ENCODE measurements at places on chromosomes 5 and 9.

DNA sequence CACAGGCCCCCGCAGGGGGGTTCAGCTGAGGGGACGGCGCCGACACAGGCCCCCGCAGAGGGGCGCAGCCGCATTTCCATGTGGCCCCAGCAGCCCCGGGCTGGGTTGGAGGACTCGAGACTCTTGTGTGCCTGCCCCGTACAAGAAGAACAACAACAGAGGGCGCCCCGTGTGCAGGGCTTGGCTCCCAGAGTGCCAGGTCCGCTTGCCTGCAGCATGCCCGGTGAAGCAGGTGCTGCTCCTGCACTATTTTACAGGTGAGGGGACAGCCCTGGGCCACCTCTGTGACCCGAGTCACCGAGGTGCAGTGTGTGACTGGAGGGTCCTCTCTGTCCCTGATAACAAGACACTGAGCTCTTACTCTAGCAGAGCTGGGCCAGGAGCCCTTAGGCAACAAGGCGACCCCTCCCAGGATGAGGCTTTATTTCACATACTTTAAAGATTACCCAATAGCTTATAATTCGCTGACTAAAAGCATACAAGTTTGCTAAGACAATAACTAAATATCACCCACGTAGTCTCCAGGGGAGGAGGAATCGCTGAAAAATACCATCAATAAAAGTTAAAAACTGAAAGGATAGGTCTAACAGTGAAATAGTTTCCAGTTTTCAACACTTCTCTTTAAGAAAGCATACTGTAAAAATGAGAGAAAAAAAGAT, 41.7 kb upstream of the SLC9A3 start:
- no peak for DNase-seq

DNA sequence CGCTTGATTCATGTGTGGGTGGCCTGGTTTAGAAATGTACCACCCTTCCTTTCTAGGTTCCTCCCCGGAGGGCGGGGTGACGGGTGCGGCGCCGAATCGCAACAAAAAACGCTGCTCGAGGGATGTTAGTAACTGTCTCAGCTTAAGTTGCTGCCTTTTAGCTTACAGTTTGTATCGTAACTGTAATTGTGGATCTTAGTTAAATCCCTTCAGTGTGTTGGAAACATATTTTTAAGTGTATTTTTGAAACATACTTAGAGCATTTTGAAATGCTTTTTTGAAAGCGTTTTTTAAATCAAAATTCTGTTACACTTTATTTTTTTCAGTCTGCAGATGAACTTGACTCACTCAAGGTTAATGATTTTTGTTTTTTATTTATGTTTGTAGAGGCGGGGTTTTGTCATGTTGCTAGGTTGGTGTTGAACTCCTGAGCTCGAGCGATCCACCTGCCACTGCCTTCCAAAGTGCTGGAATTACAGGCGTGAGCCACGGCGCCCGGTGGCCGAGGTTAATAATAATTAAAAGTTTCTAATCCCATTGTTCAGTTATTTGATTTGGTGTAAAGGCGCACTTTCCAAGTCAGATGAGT, 997 bp upstream of the CHD1 start:
- no peak for DNase-seq

DNA sequence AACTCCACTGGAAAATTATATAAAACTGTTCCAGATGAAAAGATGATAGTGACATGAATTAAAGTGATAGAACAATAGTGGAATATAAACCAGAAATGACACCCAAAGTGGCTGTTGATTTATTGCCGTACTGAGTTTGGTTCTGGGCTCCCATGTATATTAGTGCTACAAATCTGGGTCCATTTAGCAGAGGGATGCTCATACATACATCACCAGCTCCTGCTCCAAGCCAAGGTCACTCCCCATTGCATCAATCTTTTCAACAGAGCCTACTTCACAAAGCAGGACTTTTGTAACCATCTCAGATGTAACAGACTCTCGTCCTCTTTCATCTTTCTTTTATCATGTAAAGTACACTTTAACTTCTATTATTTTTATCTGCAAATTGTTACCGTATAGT, 208.6 kb downstream of the GAPVD1 start:
- DNase-seq: no peak

GRCh38 chr9:16410601-16411280, 459.7 kb downstream of the BNC2 start:
- DNase-seq: peak; percentile 24

GRCh38 chr5:139919308-139919707, 123.7 kb downstream of the PSD2 start:
- DNase-seq: no peak

GRCh38 chr5:35665096-35665495, 47.4 kb downstream of the SPEF2 start:
- DNase-seq: no peak

DNA sequence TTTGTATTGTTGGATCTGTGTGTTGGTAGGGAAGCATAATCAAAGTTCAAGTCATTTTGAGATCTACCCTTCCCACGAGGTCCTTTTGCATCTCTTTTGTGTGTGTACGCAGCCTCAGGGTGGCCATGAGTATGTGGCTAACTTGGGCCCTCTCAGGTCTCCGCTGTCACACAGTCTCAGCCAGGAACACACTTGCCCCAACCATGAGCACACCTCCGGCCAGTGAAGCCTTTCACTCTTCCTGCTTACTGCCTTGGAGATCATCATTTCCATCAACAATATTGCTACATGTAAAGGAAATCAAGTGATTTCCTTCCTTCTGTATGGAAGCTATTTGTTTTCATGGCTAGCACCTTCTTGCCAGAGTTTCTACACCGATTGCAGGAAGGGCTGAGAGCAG, 13.9 kb downstream of the ZNF346 start:
- no peak for DNase-seq

- DNase-seq: no peak
These were observed 64.6 kb downstream of the ABLIM3 start for GRCh38 chr5:149205625-149206523.

GRCh38 chr9:68949271-68950000, 64.5 kb downstream of the PRKACG start:
- no peak for DNase-seq

- no peak for DNase-seq
These were observed 252.6 kb downstream of the MED10 start for GRCh38 chr5:6125781-6126180.

- no peak for DNase-seq
These were observed 8.2 kb upstream of the FABP6 start for GRCh38 chr5:160221082-160221481.

DNA sequence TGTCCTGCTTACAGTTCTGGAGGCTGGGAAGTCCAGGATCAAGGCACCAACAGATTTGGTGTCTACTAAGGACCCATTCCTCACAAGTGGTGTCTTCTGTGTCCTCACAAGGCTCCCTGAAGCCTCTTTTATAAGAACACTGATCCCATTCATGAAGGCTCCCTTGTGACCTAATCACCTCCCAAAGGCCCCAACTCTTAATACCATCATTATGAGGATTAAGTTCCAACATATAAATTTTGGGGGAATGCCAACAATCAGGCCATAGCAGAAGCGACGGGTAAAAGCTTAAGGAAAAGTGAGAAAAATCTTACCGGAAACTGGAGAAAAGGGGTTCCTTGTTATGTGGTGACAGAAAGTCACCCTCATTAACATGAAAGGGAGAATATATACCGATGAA, 11.2 kb downstream of the CTNNAL1 start:
- DNase-seq: no peak

- peak; percentile 74 for DNase-seq
These were observed 1.1 kb upstream of the NTRK2 start for GRCh38 chr9:84668196-84669012.

DNA sequence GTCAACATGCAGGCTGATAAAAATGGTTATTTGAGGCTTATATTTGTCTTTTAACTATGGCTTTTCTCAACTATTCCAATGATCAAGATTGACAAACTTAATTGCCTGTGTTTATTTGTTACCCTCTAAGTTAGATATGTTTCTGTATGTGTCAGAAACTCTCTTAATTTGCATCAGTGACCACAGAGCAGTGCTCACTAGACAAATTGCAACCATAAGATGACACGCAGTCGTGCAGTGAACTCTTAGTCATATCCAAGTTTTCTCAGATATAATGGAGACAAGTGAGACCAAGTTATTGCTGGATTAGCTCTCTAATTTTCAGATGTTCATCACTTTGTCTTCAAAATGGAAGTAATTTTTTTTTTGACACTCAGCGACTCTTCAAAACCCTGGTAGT, 342.2 kb upstream of the RFX3 start:
- DNase-seq: peak; percentile 9

- no peak for DNase-seq
These were observed 14.6 kb upstream of the DDX41 start for GRCh38 chr5:177531209-177531940.

- DNase-seq: no peak
These were observed 36.8 kb upstream of the TEX48 start for GRCh38 chr9:114718801-114719221.

DNA sequence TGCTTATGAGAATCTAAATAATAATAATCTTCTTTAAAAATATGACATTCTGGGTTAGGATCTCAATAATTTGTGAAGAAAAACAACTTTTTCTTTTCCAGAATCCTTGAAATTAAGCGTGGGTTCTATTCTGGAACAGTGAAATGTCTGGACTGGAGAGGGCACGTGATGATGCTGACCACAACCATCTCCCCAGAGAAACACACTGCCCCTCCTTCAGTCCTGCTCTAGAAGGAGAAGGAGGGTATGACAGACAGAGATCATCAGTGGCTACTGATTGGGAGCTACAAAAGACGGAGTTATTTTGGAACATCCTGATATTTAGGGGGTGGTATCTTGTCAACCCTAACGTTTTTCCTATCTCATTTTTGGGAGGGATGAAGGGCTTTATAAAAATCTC, 40.2 kb downstream of the MEF2C start:
- no peak for DNase-seq

DNA sequence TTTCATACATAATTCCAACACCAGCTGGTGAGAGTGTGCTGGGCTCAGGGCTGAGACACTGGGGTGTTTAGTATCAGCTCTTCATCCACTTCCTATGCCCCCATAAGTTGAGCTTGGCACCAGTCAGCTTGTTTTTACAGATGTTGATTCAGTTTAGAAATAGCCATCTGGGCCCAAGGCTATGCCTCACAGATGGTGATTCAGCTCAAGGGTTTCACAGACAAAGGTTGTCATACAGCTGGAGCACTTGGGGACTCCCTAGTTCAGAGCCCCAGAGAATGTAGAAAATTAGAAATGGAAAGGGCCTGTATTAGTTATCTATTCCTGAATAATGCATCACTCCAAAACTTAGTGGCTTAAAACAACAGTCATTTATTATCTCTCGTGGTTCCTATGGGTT, 10.3 kb upstream of the CRHBP start:
- peak; percentile 14 for DNase-seq

- no peak for DNase-seq
These were observed 6.3 kb downstream of the TTC16 start for GRCh38 chr9:127722055-127722745.

DNA sequence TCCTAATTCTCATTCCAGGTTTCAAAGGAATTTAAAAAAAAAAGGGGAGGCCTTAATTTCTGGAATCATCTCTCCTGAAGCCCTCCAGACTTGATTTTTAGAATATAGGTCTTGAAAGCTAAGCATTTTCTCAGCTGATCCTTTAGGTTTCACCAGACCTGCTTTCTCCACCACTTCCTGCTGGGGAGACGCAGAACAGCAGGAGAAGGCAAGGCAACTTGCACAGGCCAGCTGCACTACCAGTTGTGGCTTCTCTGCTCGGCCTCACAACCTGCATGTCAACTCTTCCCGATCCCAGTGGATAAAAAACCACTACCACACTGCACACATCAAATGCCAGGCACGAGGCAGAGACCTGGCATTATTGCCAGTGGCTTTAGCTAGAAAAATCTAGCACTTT, 119.8 kb downstream of the SIL1 start:
- no peak for DNase-seq

DNA sequence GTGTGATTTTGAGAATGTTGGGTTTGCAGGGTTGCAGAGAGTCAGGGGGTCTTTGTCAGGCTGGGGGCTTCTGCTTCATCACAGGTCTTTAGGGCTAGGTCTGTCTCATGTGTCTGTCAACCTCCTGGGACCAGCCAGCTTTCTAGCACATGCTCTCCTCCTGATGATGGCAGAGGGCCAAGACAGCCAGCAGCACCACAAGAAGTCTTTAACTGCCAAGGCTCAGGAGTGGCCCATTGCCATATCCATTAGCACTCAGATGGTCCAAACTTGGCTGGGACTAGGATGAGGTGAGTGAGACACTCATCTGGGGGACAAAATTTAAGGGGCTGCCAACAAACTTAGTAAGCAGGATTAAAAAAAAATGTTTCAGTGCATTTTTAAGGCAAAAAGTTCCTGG, 384.2 kb upstream of the CDH10 start:
- DNase-seq: no peak

- no peak for DNase-seq
These were observed 7.3 kb upstream of the ARL15 start for GRCh38 chr5:54317511-54318260.

GRCh38 chr5:142115937-142116614, 7.5 kb downstream of the NDFIP1 start:
- peak; percentile 22 for DNase-seq

- DNase-seq: no peak
These were observed 17.6 kb downstream of the AFAP1L1 start for GRCh38 chr5:149289301-149289700.

DNA sequence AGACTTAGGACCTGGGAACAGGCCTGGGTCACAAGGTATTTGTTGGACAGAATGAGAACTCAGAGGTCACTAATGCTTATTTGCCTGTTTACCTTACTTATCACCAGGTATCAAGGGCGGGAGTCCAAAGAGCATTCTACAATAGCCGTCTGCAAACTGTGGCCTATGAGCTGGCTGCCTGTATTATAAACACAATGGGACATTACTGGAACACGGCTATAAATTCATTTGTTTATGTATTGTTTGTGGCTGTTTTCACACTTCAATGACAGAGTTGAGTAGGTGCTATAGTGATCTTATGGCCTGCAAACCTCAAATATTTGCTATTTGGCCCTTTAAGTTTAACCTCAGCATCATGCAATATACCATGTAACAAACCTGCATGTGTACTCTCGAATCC, 76.6 kb upstream of the ASTN2 start:
- no peak for DNase-seq

DNA sequence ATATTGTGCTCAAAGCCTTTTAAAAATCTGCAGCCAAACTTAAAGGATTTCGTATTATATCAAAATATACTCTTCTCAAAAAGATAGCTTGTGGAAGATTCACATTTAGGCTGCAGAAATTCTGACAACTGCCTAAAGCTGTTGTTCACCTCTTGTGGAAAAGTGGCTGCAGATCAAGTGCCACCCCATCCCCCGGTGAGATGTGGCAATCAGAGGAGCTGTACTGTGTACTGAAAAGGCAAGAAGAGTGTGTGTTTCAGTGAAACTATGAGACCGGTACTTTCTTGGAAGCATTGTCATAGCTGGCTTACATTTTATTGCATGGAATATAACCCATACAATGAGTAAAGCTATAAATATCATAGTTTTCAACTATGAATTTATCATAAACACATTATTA, 64.3 kb downstream of the CDH18 start:
- no peak for DNase-seq

- DNase-seq: no peak
These were observed at the start of gene SPINK4 for GRCh38 chr9:33239921-33240320. SPINK4 (plus strand) TSS chr9:33240167; CDS start chr9:33240209, 42 bp downstream.

- no peak for DNase-seq
These were observed 31.2 kb downstream of the NANS start for GRCh38 chr9:98087420-98088354.

GRCh38 chr9:124593200-124593599, 86.0 kb upstream of the NR5A1 start:
- no peak for DNase-seq
